ENCODE measurements at places on chromosomes 11 and 22.

DNA sequence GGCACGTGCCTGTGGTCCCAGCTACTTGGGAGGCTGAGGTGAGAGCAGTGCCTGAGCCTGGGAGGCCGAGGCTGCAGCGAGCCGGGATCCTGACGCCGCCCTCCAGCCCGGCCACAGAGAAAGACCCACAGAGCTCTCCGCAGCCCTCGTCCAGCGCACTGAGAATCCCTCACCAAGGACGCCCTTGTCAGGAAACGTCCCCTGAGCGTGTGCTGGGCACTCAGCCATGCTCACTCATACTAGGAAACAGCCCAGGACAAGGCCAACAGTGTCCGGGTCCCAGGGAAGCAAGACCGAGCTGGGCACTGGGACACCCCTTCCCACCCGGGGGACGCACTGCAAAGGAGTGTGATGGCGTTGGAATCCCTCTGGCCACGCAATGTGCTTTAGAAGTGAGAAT is 14.5 kb downstream of the DEAF1 start:
- no peak for DNase-seq

- DNase-seq = peak; percentile 19
These were observed 9.7 kb upstream of the ANKK1 start for GRCh38 chr11:113377681-113378412.

DNA sequence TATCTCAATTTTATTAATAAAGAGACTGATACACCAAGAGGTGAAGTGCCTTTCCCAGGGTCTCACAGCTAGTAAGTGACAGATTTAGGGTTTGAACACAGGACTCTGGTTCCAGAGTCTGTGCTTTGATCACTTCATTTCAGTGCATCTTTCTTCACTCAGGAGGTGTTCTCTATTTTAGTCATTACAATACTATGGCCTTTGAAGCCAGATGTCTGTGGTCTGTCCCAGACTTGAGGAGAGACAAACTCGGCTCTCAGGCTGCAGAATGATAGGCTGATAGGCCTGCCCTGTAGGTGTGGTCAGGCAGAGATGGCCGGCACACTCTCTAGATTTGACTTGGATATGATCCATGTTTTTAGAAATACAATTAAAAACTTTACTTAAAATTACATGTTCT is 478.5 kb upstream of the CCDC90B start:
- no peak for DNase-seq

GRCh38 chr11:45959851-45960250 is 37.4 kb downstream of the LARGE2 start:
- no peak for DNase-seq

DNA sequence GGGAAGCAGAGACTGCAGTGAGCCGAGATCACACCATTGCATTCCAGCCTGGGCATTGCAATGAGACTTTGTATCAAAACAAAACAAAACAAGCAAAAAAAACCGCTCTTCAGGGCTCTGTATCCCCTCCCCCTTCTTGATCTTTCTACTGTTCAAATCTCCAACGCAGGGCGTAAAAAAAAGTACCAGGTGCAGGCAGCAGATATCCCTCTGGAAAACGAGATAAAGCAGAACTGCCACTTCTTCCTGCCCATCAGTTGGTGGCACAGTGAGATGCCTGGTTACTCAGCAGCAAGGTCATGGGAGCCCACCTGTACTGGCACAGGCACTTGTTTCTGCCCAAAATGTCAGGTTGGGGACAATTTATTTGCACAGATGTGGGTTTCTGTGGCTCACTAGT is 11.2 kb downstream of the CCS start:
- no peak for DNase-seq
